ENCODE measurements at places on chromosomes 2 and 18.

DNA sequence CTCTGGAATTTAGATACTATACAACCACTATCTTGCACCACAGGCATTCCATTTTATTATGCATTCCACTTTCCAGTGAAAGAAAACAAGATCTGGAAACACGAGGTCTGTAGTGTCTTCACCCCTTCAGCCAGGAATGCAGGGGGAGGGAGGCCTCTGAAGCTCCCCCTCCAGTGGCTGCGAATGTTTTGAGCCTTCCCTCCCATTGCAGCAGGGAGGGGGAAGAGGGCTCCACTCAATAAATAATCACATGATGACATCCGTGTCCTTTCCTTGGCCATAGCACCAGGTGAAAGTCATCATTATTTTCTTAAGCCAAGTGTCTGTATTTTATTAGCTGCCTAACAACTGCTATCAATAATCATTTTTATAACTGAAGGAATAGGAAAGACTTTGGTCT is 38.6 kb downstream of the ALPK2 start:
- no peak for DNase-seq

- peak; percentile 11 for DNase-seq
Measured at GRCh38 chr2:131092458-131093005, 728 bp downstream of the FAM168B start.

- no peak for DNase-seq
Measured at GRCh38 chr2:149892563-149892962, 305.0 kb upstream of the MMADHC start.

- DNase-seq: peak; percentile 58
Measured at GRCh38 chr2:111633643-111634042, 250.3 kb downstream of the ANAPC1 start.

DNA sequence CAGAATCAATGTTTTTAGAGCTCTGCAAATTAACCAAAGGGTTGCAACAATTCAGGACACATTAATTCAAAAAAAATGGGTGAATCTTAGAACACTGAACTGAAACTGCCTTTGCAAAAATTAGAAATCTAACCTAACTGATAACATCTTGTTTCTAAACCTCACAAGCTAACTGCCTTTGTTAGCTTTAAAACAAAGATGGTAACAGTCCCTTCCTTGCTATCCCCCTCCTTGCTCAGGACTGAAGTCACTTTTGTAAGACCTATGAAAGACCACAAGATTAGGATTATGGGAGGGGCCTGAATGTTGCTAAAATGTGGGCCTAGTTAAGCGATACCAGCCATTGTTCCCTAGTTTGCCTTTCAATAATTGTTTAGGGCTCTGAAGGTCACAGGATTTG is 44.9 kb upstream of the LONRF2 start:
- no peak for DNase-seq

GRCh38 chr18:8367217-8367988 is 241.8 kb upstream of the RAB12 start:
- no peak for DNase-seq

GRCh38 chr18:73950116-73950700 is 197.4 kb downstream of the FBXO15 start:
- DNase-seq: no peak

DNA sequence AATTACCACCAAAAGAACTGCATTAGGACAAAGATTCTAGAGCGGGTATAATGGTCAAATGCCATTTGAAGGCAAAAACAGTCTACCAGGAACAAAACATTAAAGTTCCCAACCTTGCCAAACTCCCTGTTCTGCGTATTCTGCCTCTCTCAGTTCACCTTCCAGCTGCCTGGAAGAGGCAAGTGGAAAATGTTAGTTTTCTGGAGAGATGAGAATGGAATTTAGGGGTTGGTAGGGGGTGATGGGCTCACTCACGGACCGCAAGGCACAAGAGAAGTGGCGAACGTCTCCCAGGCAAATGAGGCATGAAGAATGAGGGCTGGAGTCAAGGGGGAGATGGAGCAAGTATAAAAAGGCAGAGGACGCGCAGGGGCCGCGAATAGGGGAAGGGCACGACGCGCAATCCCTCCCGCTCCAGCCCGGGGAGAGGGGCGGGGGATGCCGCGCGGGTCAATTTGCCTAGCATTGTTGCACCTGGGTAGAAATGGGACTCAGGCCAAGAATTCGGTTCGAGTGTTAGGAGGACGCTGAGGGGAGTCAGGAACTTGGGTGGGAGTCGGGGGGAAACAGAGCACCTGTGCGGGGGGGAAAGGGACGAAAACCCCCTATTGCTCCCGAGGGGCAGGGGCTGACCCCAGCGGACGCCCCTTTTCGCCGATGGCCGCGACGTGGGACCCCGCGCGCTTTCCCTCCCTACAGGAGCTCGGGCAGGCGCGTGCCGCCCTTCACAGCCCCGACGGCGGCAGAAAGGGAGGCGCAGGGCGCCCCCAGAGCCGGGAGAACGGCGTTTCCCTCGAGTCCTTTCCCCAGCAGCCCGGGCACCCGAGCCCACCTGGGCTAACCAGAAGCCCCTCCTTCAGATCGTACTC is 573 bp downstream of the PAIP2B start:
- DNase-seq: peak; percentile 47

GRCh38 chr2:33321876-33322483 is 154.5 kb upstream of the RASGRP3 start:
- no peak for DNase-seq

DNA sequence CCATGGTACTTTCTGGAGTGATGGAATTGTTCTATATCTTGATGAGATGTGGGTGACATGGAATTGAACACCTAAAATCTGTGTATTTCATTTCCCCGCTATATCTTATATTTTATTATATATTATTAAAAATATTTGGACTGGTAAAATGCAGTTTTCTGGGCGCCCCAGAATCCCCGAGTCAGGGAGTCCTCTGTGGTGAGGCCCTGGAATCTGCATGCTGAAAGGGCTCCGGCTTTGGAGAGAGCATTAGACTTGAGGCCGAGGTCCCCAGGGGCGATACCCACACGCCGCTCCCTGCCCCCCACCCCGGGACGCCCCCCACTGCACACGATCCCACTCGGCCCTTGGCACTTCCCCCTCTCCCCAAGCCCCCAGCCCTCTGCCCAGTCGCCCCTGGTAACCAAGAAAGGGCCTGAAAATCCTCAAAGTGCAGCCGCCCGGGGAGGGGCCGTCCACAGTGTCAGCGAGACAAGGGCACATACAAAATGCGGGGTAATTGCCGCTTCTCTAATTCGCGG is 126.0 kb downstream of the ZFP36L2 start:
- no peak for DNase-seq

DNA sequence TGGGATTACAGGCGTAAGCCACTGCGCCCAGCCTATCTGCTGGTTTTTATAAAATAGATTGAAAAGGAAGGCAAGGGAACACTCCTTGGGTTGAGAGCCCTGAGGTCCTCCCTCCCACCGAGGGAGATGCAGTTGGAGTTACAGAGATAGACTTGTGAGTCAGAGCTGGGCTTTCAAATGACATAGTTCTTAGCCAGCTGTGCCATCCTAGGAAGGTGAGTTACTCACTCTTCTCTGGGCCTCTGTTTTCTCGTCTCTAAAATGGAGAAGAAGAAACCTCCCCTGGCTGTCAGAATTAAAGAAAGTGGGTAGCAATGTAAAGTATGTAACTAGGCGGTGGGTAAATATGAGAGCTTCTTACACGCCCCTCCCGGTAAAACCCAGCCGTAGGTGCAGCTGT is 2.4 kb downstream of the LRRFIP1 start:
- DNase-seq: no peak

GRCh38 chr2:109218792-109219126 is 89.8 kb downstream of the SH3RF3 start:
- DNase-seq: no peak

DNA sequence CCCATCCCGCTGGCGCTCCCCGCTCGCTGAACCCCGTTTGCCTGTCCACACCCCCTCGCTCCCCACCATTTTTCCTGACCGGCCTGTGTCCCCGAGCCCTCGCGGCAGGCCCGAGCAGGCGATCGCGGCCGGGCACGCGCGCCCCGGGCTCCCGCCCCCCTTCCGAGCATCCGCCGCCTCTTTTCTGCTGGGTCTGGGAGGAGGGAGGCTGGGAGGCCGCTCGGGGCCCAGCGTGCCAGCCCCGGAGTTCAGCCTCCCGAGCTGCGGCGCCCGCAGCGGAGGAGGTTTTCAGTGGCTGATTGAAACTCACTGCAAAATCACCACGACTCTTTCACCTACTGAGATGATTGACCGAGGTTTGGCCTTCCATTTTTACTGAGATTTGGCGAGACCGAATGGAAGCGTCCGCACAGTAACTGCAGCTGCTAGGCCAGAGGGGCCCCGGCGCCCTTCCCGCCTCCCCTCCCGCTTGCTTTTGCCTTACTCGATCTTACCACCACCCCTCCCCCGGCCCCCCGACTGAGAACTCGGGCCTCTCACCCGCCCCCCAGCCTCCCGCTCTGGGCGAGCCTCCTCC is 4.8 kb downstream of the SOX11 start:
- no peak for DNase-seq

GRCh38 chr2:111168528-111169239 is 48.0 kb downstream of the BCL2L11 start:
- no peak for DNase-seq

DNA sequence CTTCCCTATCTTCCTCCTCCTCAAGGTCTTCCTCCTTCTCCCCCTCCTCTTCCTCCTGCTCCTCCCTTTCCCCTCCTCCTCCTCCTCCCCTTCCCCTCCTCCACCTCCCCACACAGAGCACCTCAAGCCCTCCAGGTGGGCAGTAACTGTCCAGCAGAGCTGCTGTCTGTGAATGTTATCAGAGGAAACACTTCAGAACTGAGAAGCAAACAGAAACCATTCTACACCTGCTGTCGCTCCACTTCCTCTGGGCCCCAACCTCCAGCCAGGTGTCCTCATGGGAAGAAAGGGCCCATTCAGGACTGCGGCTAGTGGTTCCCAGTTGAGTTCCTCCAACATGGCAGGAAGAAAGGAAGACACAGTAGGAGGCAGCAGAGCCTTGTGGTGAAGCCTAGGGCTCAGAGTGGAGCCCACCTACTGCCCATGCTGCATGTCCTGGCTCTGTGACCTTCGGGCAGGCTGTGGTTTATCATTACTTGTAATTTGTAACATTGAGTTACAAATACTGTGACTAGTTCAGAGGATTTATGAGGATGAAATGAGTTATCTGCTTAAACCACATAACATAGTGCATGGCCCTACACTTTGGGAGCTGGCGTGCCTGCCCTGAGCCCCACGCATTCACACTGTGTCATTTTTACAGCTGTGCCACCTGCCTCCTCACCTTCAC is 165.9 kb upstream of the ID2 start:
- peak; percentile 58 for DNase-seq

DNA sequence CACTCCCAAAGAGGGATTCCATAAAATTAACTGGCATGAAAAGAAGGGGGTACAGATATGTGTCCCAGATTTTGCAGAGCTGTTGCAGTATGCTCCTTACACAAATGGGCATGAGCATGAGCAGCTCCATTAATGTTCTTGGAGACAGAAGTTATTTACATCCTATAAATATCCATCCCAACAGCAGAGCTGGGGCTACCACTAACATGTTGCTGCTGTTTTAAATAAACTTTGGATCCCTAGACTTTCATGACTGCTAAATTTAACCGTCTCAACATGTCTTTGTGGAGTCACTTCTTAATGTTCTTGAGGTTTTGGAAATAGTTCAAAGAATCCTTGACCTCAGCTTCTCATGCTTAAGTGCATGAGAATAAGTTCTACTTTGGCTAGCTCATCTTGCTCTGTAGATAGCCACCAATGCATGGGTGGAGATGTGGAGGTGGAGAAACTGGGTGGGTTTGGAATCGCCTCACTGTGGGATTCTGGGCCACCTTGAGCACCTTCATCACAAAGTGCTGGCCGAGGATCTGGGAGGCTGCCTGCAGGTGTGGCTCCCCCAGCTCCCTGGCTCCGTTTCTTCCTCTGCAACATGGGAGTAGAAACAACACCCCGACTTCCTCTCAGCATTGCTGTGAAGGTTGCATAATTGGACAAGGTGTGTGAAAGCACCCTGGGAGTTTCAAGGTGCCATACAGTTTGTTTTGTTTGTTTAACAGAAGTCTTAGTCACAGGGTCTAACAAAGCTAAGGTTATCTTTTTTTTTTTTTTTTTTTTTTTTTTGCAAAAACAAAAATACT is 307.2 kb downstream of the MYCN start:
- DNase-seq: no peak

GRCh38 chr2:888906-889566 is 61.6 kb upstream of the SNTG2 start:
- no peak for DNase-seq

DNA sequence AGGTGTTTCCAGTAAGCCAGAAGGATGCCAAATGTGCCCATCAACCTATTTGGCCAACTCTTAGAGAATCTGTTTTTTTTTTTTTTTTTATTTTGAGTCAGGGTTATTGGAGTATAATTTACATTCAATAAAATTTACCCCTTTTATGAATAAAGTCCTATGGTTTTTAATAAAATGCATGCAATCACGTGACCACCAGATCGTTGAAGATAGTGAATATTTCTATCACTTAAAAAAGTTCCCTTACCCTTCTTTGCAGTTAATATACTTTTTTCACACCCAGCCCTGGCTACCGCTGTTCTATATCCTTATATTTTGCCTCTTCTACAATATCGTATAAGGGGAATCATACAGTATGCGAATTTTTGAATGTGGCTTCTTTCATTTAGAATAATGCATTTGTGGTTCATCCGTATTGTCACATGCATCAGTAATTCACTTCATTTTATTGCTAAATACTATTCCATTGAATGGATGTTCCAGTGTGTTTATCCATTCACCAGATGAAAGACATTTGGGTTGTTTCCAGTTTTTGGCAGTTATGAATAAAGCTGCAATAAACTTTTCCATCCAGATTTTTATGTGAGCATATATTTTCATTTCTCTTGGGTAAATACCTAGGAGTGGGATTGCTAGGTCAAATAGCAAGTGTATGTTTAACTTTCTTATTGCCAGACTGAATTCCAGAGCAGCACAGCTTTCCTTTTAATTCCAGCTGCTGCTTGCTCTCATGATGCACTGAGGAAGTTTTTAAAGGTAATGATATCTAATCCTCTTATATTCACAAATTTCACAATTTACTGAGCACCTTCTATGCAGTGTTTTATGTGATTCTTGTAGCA is 156.3 kb upstream of the NT5C1B start:
- DNase-seq: no peak

GRCh38 chr2:127175041-127175721 is 44.9 kb downstream of the CYP27C1 start:
- DNase-seq: no peak

GRCh38 chr2:13481201-13481600 is 764.5 kb downstream of the TRIB2 start:
- no peak for DNase-seq

DNA sequence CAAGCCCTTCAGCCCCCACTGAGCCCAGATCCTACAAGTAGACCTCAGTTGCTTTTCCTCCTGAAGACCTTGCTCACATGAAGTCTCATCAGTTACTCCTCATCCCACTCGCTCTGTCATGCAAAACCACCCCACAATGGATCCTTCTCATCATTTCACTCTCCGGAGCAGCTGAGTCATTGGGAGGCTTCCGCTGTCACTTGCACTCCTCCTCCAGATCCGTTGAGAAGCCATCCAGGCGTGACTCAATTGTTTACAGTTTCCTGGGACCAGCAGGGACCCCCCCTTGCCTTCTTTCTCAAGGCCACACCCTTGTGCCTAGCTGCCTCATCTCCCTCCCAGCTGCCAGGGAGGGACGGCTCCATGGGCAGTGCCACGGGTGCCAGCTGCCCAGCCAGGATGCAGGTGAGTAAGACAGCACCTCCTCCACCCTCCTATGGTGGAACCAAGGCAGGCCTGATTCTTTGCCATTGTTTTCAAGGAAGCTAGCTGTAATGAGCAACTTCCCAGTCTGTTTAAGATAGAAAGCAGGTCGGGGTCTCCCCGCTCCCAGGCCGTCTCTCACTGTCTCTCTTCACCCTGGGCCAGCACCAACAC is 16.3 kb downstream of the GPR55 start:
- DNase-seq: peak; percentile 66

GRCh38 chr2:84894131-84894586 is 11.3 kb upstream of the TMSB10 start:
- no peak for DNase-seq

- DNase-seq: no peak
Measured at GRCh38 chr2:67414867-67415266, 17.7 kb downstream of the ETAA1 start.
